CD4-positive, alpha-beta T cell treated with Interleukin-4 for 1 hour (primary cell): ENCODE measurements at places on chromosomes 16 and 17.

GRCh38 chr17:56890390-56890789, 23.5 kb downstream of the TRIM25 start:
- DNase-seq = no peak

DNA sequence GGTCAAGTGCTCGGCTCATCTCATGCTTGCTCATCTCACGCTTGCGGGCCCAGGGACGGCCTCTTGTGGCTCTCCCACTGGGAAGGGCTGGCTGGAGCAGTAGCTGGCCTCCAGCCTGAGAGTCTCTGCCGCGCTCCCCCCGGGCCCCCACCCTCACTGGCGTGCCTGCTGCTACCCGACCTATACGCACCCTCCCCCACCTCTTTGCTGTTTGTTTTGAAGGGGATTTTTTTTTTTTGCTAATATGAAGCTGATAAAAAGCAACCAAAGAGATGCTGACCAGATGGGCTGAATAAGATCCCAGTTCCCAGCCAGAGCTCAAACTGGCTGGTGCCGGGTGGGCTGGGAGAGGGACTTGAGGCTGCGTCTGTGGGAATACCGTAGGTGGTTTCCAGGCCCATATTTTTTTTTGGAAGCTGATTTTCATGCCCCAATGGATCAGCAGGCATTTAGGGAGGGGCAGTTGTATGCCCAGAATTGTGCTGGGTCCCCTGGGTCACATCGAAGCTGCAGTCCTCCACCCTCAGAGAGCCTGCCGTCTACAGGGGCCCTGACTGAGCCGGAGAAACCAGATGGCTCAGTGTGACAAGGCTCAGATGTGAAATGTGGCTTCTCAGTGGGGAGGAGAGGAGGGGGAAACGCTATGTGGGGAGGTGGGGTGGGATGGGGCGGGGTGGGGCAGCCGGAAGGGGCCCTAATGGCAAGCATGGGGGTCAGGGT, 115.0 kb downstream of the RAP1GAP2 start:
- DNase-seq = no peak

DNA sequence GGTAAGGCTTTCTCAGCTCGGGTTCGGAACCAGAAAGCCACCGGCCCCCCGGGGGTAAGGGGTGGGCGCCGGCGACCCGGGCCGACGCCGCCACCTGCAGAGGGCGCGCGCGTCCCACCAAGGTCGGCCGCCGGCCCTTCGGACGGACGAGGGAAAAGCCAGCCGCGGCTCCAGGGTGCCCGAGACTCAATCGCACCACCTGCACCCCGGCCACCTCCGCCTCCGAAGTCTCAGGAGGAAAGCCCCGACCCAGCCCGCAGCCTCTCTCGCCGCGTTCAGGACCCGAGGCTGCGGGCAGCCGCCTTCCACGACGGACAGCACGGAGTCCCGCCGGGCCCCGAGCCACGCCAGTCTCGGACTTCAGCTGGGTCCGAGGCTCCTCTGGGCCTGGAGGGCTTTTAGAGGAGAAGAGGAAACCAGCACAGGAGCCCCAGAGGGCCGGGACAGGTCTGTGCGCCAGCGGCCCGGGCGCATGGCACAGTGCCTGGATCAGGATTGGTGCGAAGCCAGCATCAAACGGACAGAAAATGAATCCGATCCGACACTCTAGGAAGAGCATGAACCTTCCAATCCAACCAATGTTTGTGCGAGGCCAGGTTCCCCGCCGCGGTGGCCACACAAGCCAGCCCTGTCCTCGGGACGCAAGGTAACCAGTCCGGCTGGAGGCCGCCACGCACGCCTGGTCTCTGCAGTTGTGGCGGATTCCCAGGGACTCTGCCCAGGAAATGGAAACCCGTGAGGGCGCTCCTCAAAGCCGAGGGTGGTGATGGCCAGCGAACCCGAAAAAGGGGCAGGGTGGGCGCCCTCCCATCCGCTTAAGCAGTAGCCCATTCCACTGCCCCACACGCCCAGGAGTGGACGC, 6.7 kb downstream of the CBX8 start:
- DNase-seq = no peak

DNA sequence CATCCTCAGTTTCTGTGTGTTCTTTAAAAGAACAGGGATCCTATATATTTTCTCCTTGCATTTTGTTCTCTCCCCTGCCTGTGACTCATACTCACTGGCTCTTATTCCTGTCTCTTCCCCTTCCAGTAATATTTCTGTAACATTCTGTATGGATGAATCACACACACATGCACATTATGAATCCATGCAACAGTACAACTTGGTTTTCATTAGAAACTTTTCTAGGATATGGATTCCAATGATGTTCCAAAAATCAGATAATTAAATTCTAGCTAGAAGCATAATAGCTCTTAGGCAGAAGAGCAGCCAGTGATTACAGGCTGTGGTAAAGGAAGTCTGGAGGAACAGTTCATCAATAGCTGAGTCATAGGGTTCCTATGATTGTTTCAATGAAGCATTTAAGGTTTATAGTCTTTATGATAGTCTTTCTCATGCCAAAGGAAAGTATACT, 119.6 kb upstream of the PMFBP1 start:
- DNase-seq = no peak

- DNase-seq = no peak
Observed at GRCh38 chr17:66178642-66179041, 13.3 kb downstream of the CEP112 start.

- no peak for DNase-seq
Observed at GRCh38 chr17:71019699-71020098, 850.4 kb downstream of the KCNJ2 start.

DNA sequence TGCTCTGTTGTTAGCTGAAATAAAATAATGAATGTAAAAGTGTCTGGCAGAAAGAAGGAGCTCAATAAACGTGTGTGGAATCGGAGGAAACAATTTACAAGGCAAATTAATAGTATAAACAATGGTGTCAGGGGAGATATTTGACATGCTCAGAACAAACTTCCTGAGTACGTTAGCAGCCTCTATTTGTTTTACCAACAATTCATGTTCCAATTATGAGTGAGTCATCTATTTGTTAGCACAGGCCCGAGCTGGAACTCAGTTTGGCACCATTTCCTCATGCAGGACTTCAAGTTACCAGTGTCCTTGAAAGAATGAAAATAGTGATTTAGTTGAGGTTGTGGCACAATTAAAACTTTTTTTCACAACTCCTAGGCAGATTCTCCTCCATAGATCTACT, 9.1 kb downstream of the ASIC2 start:
- DNase-seq = no peak

- DNase-seq = no peak
Observed at GRCh38 chr17:69207151-69207550, 21.5 kb downstream of the ABCA10 start.

DNA sequence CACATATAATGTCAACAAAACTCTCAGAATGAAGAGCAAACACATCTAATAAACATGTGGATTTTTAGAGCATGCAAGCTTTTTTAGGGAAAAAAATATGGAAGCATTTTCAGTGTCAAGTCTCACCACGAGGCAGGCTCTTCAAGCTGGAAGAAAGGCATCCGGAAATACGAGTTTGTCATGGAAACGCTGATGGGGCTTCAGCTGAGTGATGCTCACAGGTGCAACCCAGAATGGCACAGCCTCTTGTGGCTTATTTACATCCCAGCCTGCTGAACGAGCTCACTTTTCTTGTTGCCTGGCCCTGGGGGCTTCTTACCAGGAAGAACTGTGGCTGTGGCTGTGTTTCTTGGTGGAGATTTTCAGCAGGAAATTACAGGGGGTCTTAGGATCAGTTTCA, 24.1 kb upstream of the DYNLL2 start:
- DNase-seq = no peak

DNA sequence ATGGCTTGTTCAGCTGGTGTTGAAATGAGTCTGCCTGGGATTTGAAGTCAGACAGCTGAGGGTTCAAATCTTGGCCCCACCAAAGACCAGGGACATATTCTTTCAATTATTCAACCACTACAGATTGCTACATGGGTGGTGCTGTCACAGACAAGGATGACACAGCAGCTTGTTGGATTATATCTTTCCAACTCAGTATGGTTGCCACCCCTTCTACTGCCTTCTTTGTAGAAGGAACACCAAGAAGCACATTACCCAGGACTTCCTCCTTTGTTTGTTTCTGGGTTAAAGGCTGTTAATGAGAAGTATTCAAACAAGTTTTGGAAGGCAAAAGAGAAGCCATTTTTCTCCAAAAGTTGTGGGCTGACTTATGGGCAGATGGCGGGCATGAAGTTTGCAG, 78.6 kb downstream of the COPRS start:
- DNase-seq = no peak

- DNase-seq = no peak
Observed at GRCh38 chr17:62673614-62674362, 46.3 kb downstream of the MRC2 start.

DNA sequence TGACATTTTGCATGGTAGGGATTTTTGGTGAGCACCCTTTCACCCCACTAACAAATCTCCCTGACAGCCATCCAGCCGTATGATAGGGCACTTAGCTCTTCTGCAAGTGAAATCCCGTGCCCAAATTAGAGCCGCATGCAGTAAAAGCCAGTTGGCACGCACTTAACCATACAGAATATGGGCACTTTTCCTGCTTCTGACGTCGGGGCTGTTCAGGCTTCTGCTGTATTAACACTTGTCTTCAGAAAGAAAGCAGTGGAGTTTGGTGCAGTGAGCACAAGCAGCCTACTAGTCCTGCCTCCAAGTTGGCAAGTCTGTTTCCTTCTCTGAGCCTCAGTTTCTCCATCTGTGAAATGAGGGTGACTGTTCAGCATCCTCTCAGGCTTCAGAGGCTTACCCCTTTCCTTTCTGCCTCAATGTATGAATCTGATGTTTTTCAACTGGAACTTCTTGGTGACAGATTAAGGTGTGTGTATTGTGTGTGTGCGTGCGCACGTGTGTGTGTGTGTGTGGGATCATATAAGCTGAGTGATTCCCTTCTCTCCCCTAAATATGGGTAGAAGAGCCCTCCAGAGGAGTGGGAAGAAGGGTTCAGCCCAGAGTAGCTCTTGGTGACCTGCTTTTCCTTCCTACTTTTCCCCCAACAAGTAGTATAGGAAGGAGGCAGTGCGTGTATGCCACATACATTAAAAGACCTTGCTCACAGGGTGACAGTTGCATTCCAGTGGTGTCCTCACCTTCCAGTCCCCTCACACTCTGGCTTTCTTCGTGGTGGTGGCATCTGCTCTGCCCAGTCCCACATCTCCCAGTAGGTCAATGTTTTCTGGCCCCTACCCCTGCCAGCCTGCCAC, 19.0 kb downstream of the IGF2BP1 start:
- no peak for DNase-seq

GRCh38 chr16:48113001-48113400, 42.8 kb downstream of the ABCC12 start:
- DNase-seq = no peak

DNA sequence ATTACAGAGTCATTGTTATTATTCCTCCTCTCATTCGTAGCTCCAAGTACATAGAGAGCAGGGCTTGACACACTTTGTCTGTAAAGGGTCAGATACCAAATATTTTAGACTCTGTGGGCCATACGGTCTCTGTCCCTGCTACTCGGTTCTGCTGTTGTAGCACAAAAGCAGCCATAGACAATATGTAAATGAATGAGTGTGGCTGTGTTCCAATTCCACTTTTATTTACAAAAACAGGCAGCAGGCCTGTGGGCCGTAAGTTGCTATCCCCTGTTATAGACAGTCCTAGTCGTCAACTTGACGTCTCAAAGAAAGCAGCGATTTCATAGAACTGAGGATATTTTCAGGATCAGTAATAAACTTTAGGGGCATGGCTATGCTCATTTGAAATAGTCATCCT, 161.6 kb downstream of the MSI2 start:
- DNase-seq = no peak

DNA sequence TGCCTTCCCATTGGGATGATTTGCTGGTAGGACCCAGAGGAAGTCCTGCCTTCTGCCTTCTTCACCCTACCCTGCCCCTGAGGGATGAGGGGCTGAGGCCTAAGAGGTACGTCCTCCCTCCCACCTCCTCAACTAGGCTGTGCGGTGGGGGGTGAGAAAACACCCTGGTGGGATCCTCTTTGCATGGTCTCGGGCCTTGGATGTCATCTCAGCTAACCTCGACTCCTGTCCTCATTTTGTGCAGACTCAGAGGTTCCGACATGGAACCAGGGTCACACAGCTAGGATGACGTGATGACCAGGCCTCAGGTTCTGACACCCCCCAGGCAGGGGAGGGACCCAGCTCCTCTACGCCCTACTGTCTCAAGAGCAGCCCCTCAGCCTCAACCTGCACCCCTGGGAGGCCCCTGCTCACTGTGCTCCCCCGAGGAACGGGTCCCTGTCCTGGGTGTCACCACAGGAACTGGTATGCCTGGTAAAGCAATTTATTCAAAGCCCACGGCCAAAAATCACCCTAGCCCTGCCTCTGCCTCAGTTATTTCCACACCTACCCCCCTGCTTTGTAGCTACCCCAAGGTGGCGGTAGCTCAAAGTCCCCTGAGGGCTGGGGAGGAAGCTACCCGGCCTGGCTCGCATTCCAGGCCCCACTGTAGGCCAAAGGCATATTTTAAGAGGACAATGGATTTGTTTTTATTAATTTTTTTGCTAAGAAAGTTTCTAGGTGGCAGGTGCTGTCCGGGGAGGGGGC, 17.5 kb downstream of the UNC13D start:
- no peak for DNase-seq

DNA sequence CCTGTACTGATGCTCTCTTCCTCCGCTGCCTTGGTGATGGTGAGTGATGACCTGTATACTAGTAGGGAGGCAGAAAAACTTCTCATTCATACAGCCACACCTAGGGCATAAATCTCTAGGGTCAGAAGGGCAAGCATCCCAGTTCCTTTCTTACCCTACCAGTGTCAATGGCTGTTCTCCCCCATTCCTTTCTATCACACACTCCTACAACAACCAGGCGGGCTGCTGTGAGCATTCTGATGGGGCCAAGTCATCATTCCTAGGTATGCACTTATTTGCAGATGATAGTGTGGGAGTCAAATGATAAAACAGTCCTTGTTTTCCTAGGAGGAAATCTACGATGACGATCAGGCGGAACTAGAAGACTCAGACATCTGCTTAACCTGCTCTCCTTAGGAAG, 14.0 kb upstream of the SLC6A4 start:
- no peak for DNase-seq

- DNase-seq = no peak
Observed at GRCh38 chr16:46895399-46896313, 11.5 kb downstream of the GPT2 start.

- no peak for DNase-seq
Observed at GRCh38 chr17:49403514-49404289, 11.0 kb downstream of the PHB1 start.

DNA sequence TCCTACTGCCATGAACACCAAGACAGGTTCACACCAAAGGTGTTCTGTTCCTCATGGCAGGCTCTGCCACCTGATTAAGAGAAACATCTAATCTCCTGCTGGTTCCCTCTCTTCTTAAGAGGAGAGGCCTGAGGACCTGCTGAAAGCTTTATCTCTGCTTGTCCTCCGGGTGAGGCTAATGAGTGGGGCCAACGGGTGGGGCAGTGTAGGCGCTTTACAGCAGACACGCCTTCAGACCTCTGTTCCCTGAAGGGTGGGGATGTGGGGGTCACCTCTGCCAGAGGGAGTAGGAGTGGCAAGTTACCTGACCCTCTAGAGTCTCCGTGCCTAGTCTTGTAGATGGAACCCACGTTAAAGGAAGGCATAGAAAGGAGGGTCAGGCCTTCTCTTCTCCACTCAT, 4.2 kb upstream of the MRM1 start:
- DNase-seq = no peak

GRCh38 chr17:41658846-41659245, 29.8 kb upstream of the EIF1 start:
- DNase-seq = no peak

- no peak for DNase-seq
Observed at GRCh38 chr16:20906341-20907255, 6.0 kb downstream of the LYRM1 start.
